ENCODE measurements at places on chromosomes 12 and 14.

DNA sequence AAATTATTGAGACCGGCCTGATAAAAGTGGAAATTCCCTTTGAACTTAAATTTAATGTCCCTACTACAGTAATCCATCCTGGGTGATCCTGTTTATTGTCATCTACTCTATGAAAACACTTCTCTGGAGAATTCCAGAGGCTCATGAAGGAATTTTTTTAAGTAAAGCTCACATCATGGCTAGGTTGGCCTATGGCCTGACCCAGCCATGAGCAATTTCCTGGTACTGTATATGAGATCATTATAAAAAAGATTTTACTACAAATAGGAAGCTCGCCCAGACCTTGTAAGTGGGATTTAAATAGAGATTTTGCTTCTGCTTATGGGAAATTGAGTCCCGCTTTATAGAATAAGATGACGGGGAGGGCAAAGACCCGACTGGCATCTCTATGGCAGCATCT lies 215.5 kb downstream of the DPF3 start:
- DNase-seq, result no peak

GRCh38 chr14:104639885-104640548 lies 35.4 kb upstream of the TMEM179 start:
- DNase-seq, result peak; percentile 91

- no peak for DNase-seq
These were observed 171.8 kb upstream of the PARP11 start for GRCh38 chr12:4044736-4045730.

DNA sequence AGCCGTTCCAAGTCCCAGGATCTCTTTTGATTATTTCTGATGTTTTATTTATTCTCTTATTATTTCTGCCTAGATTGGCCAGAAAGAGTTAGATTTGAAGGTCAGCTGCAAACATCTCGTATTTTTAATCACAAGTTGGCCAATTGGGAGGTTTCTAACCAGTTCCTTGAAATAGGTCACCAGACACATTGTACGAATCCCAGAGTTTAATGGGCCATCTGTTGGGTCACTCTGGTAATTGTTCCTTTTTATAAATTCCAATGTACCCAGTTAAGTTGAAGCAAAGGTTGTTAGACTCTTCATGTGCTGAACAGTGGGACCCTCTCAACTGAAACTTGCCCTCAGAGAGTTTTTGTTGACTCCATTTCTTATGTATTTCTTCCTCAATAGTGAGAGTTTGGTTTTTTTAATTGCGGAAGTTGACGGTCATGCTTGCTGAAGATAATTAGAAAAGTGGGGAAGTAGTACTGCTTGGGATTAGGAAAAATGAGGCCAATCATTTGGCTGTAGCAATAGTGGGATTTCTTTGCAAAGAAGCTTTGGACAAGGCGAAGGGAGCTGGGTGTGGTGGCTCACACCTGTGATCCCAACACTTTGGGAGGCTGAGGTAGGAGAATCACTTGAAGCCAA lies 382.7 kb upstream of the RGS6 start:
- no peak for DNase-seq

- no peak for DNase-seq
These were observed 130.4 kb downstream of the PAWR start for GRCh38 chr12:79560225-79560889.

- DNase-seq, result no peak
These were observed 170.5 kb upstream of the GARIN2 start for GRCh38 chr14:67018720-67019119.

- no peak for DNase-seq
These were observed 103.8 kb upstream of the MED13L start for GRCh38 chr12:116381240-116381743.

GRCh38 chr14:62017651-62018230 lies 255.5 kb downstream of the SNAPC1 start:
- DNase-seq, result no peak

GRCh38 chr12:94207849-94208621 lies 59.7 kb downstream of the PLXNC1 start:
- no peak for DNase-seq

DNA sequence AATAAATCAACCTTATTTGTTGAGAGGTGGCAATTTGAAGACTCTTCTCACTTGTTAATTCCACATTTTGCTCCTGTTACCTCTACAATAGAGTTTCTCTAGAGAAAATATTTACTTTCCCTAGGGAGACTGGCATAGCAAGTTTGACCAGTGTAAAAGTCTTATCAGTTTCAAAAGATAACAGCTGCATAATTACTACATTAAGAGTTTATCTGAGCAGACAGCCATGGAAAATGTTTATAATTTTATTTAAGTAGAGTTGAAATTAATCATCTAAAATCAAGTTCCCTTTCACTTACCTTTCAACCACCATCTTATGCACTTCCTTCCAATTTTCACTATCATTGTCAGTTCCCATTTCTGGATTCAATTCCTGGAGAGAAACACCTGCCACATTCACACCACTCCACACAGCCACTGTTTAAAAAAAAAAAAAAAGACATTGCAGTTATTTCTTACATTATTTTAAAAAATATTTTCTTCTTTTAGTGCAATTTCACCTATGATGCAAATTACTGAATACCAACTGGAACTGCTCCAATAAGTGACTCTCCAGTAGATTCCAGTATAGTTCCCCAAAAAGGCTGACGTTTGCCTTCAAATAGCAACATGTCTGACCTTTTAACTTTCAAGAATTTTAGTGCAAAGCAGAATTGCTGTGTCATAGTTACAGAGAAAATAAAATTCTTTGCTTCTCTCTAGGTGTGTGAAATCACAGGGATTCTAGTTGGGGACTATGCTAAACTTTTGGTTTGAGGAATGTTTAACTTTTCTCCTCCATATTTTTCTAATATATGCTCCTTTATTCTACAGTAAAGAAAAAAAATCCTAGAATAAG lies 19.4 kb downstream of the LDHB start:
- DNase-seq, result no peak

GRCh38 chr12:126915309-126915708 lies 1351.7 kb upstream of the TMEM132C start:
- DNase-seq, result no peak

- DNase-seq, result peak; percentile 60
These were observed 12.5 kb upstream of the MAP3K9 start for GRCh38 chr14:70821584-70822529.

- no peak for DNase-seq
These were observed 154.7 kb downstream of the STXBP6 start for GRCh38 chr14:24895243-24895583.

GRCh38 chr14:40188006-40188405 lies 755.8 kb upstream of the FBXO33 start:
- DNase-seq, result no peak

GRCh38 chr12:77116277-77116676 lies 50.9 kb upstream of the E2F7 start:
- DNase-seq, result no peak

DNA sequence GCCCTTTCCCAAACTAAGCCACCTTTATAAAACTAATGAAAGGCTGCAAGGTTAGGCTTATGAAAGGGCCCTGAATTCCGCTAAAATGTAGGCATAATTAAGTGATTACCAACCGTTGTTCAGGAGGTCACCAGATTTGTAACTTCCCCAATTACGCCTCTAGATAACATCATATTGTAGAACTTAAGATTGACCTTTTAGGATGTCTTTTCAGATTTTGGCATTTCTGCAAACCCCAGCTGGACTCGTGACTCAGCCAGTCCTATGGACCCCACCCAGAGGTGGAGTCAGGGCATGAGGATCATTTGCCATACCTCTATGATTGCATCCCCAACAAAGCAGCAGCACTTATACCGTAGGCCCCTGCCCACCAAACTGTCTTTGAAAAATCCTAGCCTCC lies 3.7 kb upstream of the LPCAT3 start:
- no peak for DNase-seq

DNA sequence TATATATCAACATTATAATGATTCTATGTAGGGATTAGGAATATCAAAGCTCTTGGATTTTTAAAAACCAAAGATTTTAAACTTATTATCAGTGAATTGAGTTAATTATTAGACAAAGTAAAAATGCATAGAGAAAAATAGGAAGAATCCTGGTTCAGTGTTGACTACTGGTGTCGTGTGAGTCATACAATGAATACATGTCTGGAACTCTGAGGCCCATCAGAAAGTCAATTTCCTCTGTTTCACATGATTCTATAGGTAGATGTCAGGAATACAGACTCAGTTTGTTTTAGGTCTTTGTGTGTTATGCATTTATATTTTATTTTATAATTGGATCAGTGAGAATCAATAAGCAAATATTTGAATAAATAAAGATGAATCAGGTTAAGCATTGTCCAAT lies 84.5 kb upstream of the RTL1 start:
- no peak for DNase-seq

GRCh38 chr14:103512701-103513611 lies 9.7 kb downstream of the CKB start:
- no peak for DNase-seq

GRCh38 chr14:34035934-34036250 lies 85.0 kb upstream of the EGLN3 start:
- DNase-seq, result no peak

DNA sequence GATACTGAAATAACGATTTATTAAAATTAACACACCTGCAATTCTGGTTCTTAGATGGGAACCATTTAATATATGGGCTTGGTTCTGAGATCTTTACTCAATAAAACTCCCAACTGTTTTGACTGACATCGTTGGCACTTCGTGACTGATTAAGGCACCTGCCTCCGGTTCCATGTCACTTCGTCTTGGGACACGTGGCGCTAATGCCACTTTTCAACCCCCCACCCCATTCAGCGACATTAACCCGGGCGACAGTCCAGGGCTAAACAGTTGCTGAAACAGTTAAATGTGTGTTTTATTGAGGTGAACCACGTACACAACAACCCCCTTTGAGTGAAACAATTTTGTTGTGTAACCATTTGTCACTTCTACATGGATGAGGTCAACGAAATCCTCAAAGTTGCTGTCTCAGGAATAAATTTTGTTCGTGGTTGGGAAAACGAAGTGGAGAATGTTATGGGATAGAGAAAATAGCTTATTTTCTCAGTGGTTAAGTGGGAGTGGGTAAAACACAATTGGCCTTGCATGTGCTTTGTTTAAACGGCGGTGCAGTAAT lies 9.9 kb upstream of the SLC38A2 start:
- no peak for DNase-seq

DNA sequence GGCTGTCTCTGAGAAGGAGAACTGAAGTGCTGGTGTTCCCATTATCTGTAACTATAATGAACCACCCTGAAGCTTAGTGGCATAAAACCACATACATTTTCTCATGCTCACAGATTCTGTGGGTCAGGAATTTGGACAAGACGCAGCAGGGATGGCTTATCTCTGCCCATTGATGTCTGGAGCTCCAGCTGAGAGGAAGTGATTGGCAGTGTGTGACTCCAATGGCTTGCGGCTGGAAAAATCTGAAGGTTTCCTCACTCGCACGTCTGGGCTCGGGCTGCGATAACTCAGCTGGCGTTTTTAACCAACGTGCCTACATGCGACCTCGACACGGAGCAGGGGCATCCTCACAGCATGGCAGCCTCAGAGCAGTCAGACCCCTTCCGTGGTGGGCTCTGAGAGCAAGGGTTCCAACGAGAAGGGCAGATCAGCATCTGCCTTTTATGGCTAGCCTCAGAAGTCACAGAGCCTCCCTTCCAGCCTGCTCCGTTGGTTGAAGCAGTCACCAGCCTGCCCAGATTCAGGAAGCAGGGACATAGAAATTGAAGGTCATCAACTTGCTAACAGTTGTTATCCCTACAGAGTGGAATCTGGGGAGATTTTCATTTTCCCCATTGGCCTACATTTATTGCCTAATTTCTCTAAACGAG lies 143.3 kb upstream of the BCL2L14 start:
- DNase-seq, result no peak

- no peak for DNase-seq
These were observed 35.8 kb downstream of the VEZT start for GRCh38 chr12:95253386-95253785.

DNA sequence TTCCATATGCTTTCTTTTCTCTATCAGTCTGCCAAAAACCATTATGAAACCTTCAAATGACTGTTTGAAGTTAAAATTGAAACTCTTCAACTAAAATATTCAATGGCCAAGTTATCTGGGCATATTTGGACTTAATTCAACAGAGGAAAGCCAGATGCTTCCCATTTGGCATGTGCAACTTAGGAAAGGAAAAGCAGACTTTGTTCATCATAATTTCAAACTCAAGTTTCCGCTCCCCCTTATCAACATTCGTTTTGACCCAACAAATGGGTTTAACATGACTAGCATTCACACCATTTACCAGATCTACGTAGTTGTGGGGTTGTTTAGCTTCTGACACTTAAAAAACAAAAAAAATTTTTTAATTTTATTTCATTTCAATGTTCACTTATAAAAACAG lies 75.7 kb downstream of the PLEKHG7 start:
- DNase-seq, result no peak

GRCh38 chr14:103141117-103141796 lies 18.0 kb downstream of the TNFAIP2 start:
- peak; percentile 86 for DNase-seq

GRCh38 chr14:69553252-69553651 lies 21.4 kb downstream of the CCDC177 start:
- DNase-seq, result no peak

GRCh38 chr12:120489018-120489417 lies 6.9 kb upstream of the DYNLL1 start:
- DNase-seq, result no peak

DNA sequence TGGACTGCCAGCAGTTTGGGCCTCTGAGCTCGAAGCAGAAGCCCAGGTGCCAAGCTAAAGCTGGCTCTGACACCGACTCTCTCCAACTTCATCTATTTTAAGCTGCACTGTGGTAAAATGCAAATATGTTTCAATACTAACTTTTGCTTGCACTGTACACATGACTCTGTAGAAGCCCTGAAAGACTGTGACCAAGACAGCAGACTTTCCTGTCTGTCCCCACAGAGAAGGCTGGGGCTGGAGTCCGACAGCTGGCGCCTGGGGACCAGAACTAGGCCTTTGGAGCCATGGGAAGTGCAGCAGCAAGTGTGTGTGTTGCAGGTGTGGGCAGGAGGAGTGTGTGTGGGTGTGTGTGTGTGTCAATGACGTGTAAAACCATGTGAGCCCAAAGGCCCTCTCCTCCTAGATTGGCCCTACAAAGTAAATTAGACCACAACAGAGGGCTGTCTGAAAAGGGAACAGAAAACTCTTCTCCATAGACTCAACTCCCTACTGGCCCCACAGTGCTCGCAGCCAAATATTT lies 16.4 kb upstream of the RAB35 start:
- no peak for DNase-seq

GRCh38 chr14:99748529-99748928 lies 44.7 kb upstream of the EML1 start:
- DNase-seq, result no peak

DNA sequence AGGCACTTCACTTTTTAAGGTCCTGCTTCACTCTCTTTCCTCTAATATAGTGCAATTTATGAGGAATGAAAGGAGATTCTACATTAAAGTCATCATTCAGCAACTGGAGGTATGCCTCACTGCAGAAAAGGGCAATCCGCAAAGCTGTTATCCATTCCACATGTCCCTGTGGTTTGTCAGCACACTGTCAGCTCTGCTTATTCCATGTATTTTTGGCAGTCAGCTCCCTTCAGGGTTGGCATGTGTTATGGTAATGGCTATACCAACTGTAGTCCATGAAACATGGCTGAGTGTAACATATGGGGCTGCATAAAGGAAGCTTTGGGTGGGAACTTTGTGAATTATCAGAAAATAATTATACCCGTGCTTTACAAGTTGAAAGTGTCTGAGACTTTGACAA lies 154.1 kb downstream of the GALC start:
- no peak for DNase-seq

Measured in H9 (cell line).